Activated CD8-positive, alpha-beta T cell treated with anti-CD3 and anti-CD28 coated beads for 36 hours (primary cell): ENCODE measurements at places on chromosomes 1 and 21. TPM values are rescaled to one million over a fixed set of nuclear protein-coding genes. Genes with fewer than 3 reads are reported as not detected.

Gene LCE1A
- total RNA-seq = not detected

Gene KRTAP11-1
- not detected for total RNA-seq

GRCh38 chr1:198326915-198327314, 170.1 kb downstream of the NEK7 start:
- no peak for DNase-seq

- DNase-seq = no peak
Observed at GRCh38 chr1:68331117-68331865, 99.0 kb upstream of the WLS start.

DNA sequence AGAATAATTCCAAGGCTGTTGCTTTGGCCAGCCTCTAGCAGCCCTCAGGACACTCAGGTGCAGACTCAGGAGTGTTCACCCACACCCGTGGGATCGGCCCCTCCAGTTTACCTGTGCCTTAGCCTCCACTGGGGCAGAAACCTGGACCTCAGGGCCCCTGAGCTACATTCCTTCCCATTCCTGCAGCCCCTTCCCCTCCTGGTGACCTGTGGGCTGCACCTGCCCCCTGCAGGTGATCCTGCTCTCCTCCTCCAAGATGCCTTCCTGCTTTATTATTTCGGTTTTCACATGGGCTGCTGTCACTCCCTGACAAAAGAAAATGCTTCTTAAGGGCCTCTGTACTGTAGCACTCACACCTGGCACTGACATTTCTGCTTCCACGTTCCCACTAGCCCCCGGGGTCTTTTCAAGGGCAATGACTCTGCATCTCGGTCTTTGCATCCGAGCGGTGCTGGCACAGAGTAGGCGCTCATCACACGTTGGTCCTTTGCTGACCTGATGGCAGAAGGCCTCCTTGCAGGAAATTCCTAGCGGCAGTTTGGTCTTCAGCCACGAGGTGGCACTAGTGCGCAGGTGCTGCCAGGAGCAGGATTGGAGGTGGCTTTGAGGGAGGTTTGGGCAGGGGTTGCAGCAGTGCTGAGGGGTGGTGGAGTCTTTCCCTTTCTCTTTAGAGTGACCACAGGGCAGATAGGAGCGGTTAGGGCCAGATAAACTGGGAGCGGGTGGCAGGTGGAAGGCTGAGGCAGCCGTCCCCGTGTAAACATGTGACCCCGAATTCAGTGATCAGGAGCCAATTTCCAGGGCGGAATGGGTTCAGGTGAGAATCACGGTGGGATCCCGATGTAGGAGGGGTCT, 25.3 kb upstream of the ETV3 start:
- peak; percentile 82 for DNase-seq

- peak; percentile 7 for DNase-seq
Observed at GRCh38 chr1:208988811-208989222, 594.7 kb upstream of the CAMK1G start.

- no peak for DNase-seq
Observed at GRCh38 chr1:243253926-243254232, 1.2 kb downstream of the CEP170 start.

Gene TFF3
- not detected for total RNA-seq

- no peak for DNase-seq
Observed at GRCh38 chr1:46670134-46670533, 1.5 kb upstream of the TEX38 start.

- peak; percentile 69 for DNase-seq
Observed at GRCh38 chr1:6141592-6141991, 38.5 kb downstream of the CHD5 start.

DNA sequence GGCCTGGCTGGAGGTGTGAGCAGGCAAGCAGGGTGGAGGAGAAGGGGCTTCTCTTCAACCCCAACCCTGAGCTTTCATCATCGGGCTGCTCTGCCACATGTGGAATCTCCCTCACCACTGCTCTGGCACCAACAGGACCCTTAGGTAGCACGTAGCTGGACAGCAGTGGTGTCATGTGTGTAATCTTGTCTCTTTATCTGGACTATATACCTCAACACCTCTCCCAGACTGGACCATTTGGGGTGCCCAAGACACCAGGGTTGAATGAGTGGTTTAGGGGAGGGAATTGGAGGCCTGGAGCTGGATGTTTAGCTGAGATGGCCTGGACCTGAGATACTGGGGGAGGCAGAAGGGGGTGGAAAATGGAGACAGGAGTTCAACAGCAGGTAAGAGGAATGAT, 63.0 kb downstream of the UBE2T start:
- no peak for DNase-seq

DNA sequence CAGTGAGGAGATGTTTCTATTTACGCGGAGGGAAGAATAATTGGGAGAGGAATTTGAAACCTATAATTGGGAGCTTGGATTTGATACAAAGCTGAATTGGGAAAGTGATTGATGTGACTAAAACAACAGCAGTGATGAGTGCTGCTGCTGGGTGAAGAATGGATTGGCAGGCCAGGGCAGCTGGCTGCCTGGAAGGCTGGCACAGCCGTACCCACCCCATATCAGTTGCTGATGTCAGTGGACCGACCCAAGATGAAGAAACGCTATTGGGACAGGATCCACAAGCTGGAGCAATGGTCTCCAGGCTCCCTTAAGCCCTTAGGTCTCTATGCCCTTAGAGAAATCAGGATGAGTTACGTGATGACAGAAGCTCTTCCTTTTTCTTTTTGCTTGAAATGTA, 47.4 kb downstream of the GRIK1 start:
- no peak for DNase-seq

DNA sequence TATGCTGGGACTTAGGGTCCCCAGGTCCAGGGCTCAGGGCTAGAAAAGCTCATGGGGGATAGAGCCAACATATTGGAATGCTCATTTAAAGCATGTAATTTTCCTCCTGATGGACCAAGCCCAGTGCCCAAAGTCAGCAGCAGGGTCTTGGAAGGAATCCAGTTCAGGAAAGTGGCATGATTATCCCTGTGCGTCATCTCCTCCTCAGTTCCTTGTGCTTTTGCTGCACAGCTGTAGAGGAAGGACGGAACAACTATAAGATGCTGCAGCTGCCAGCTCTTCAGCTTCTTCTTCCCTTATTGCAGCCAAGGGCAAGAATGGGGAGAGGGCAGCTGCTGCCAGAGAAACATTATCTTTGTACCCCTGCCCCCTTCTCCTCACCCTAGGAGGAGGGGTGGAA, 58.4 kb downstream of the OVGP1 start:
- no peak for DNase-seq

- DNase-seq = peak; percentile 82
Observed at GRCh38 chr1:221777431-221778072, 35.7 kb upstream of the DUSP10 start.

GRCh38 chr1:100462326-100463025, 75.5 kb upstream of the GPR88 start:
- DNase-seq = no peak

- DNase-seq = no peak
Observed at GRCh38 chr1:197198911-197199310, 52.4 kb upstream of the ASPM start.

Gene UTS2
- not detected for total RNA-seq

DNA sequence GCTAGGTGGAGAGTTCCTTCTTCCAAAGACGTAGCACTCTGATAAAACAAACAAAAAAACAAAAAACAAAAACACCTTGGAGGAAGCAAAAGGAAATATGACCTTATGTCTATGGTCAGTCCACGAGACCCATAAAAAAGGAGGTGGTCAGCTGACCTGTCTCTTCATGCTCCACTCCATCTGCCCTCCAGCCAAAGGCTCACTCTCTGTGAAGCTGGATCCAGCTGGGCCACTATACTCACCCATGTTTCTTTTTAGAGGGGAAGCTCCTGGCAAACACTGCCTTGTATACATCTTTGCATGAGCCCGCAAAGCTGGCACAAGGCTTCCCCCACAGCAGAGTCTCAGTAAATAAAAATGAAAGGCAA, 126.1 kb upstream of the CACHD1 start:
- no peak for DNase-seq

- DNase-seq = no peak
Observed at GRCh38 chr1:92791487-92792066, 6.7 kb upstream of the EVI5 start.

- DNase-seq = no peak
Observed at GRCh38 chr1:53697721-53698383, 41.1 kb downstream of the GLIS1 start.

GRCh38 chr1:44220001-44220751, 6.9 kb downstream of the DMAP1 start:
- DNase-seq = no peak

Gene FAM167B
- total RNA-seq = 0.38 TPM

DNA sequence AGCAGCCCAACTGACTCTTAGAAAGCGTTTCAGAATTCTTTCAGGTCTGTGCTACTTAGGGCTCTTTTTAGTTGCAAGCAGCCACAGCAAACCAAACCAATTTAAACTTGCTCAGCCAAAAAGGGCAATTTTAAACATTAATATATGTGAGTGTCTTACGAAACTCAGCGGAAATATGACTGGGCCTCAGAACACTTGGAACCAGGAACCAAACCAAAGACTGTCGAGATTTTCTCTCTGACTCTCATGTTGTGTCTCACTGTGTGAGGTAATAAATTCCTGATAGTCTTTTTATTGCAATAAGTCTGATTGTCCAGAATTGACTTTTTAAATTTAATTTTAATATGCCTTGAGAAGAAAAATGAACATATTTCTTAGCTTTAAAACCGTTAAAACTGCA, 122.3 kb downstream of the SYF2 start:
- no peak for DNase-seq

DNA sequence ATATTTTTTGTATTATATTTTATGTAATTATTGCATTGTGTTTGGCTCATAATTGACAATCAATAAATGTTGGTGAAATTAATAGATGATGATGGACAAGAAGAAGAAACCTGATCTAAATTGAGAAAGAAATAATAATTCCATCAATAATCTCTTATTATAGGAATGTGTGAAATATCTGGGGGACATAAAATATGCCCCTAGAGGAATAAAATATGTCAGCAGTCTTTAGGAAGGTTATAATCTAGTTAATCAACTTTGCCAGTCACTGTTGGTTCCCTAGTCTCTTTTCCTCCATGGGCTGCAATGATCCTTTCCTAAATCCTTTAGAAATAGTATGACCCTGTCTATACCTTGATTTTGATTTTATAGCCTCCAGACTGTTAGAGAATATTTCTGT, 549.7 kb upstream of the ADGRL4 start:
- no peak for DNase-seq

Gene FTCD
- total RNA-seq = 0.85 TPM

DNA sequence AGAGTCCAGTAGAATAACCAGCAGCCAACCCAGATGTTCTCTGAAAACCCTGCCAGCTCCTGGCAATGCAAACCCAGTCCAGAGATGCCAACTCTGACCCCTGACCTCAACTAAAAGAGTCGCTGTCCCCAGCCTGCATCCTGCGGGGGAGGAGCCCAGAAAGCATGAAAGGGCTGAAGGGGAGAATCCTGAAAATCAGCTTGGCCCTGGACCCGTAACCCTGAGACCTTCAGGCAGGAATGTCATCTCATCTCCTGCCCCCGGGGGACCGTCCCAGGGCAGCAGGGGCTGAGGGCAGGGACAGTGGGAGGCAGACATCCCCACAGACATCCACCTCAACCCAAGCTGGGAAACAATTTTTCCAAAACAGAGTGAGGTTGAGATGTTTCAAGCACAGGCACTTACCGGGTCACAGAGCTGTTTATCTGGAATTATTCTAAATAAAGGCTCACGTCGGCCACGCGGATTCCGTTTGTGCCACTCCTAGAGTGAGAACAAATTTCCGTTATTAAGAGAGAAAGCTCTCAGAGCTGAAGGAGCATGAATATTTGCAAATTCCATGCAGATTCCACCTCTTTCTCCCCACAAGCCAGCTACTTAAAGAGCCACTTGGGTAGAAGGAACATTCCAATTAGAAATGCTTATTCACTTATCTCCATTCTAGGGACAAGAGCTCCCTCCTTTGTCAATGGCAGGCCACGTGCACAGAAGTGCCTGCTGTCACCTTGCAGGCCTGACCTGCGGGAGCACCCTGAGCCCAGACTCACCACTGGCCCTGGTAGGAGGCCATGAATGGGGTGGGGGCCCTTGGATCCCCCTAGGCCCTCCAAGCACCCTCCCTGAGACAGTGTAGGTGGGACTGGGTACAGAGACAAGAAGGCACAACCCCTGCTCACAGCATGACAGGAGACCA, 240.1 kb downstream of the NPHP4 start:
- DNase-seq = no peak

Gene NCMAP
- total RNA-seq = 0.11 TPM

DNA sequence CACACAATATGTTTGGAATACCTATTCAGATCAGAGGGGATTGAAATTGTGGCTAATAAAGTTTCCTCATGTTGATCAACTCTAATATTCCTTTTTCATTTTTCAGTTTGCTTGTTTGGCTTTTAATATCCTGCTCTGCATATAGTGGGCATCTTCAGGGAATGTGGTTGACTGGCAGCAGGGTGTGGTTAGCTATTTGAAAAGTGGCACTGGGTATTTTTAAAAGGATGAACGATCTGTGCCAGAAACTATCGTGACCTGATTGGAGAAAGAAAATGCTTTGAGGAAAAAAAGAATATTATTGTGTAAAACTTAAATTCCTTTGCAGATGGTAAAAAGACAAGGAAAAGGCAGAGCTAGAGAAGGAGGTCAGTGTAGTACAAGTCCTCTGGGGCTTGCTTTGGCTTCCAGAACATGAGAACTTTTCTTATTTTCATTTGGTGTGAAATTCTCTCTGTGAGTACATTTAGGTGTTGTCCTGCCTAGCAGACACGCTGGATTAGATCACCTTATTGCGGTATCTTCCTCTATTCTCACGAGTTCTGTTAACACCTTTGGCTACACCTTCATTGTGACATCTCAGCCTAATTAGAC, 329.7 kb upstream of the SNX7 start:
- DNase-seq = no peak

GRCh38 chr21:25569711-25570110, 37.6 kb downstream of the MRPL39 start:
- no peak for DNase-seq

- DNase-seq = no peak
Observed at GRCh38 chr1:14660801-14661200, 62.3 kb downstream of the KAZN start.

- no peak for DNase-seq
Observed at GRCh38 chr1:113517983-113518382, 127.7 kb downstream of the MAGI3 start.

GRCh38 chr1:245444147-245444828, 289.5 kb downstream of the KIF26B start:
- DNase-seq = no peak

- DNase-seq = no peak
Observed at GRCh38 chr1:147505568-147505967, 35.7 kb upstream of the BCL9 start.

Gene S100A14
- not detected for total RNA-seq

DNA sequence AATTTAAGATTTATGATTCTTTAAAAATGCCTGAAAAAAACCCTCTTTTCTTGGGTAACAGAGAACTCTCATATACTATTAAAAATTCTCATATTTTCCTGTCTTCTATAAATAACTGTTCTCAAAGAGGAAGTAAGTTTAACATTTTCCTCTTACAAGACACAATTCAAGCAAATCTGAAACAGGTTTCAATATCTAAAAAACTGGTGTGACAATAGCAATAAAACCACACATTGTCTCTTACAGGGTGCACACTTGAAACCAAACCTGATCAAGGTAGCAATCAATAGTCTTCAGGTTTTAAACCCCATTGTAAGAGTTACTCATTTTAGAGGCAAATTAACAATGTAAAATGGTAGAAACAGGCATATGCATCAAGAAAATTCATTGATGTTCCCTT, 28.0 kb downstream of the FUBP1 start:
- DNase-seq = no peak

Gene ROR1
- not detected for total RNA-seq

GRCh38 chr1:84698151-84699110, 8.2 kb upstream of the SSX2IP start:
- DNase-seq = no peak

- DNase-seq = peak; percentile 25
Observed at GRCh38 chr1:19824541-19824940, 9.5 kb upstream of the RNF186 start.
